EH (cell line): ENCODE measurements at places on chromosomes 16 and 17.
A peak's percentile ranks its signal among the peaks of the same experiment; 100 is the strongest.

GRCh38 chr17:4393806-4394205 is 27.3 kb upstream of the UBE2G1 start:
- DNase-seq, result no peak

DNA sequence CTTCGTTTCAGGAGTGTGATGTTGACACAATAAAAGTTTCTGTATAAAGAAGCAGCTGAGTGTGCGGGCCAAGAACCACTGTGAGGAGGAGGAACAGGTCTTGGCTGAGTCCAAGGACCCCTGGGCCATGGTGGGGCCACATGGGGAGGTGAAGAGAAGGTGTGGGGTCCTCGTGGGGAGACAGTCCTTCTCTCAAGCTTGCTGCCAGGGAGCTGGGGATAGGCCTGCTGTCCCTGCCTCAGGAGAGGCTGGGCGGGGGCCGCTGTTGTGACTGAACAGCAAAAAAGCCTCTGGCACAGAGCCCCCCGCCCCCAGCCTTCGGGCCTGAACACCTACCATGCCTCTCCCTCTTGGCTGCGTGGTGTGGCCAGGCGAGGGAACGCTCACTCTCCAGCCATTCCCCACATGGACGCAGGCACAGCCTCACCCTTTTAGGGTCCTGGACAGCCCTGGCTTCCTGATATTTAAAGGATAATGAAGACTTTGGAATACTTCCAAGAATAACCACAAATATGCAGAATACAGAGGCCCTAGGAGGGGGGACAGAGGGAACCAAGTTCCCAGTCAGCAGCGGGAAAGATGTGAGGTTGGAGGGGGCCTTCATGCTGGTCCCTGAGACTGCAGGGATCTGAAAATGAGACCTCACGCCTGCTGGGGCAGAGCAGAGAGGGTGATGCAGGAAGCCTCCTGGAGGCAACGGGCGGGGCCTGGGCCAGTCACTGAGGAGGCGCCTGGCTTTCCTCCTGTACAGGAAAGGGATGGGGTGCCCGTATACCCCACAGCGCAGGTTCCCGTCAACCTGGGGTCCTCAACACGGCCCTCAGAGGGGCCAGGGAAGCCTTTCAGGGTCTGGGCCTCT is 100.0 kb upstream of the CREBBP start:
- peak; percentile 93 for DNase-seq

- peak; percentile 74 for DNase-seq
Measured at GRCh38 chr17:15341385-15341849, at the start of gene TEKT3. Gene TEKT3 (minus strand): TSS chr17:15341597. CDS start chr17:15331585, 10,012 bp downstream.

- DNase-seq, result no peak
Measured at GRCh38 chr16:72704746-72705372, 343.1 kb downstream of the ZFHX3 start.

DNA sequence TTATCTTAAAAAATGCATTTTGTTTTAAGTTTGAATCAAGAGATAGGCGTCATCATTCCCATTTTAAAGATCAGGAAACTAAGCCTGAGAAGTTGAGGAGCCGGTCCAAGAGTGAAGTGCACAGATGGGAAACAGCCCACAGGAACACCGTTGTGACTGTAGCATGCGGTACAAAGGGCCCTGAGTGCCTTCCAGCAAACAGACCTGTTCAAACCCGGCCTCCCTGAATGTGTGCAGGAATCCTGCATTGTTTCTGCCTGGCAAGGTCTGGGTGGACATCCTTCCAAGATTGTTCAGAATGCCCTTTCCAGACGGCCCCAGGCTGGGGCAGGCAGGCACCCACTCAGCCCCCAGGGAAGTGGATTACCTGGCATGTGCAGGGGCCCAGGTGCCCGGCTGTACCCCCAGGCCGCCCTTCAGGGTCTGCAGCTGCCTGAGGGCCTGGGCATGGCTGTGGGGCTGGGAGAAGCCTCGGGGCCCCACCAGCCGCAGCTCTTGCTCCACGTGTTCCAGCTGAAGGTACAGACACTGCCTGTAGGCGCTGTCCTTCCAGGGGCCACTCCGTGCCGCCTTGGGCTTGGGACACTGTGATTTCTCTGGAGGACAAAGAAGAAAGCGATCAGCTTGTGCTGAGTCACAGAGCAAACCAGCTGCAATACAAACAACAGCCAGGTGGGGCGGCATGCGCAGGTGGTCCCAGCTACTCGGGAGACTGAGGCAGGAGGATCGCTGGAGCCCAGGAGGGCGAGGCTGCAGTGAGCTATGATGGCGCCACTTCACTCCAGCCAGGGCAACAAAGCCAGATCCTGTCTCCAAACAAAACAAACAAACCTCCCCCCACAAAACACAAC is 45.0 kb upstream of the GCSH start:
- DNase-seq, result no peak

- no peak for DNase-seq
Measured at GRCh38 chr17:60077672-60078519, 825 bp downstream of the HEATR6 start.

- no peak for DNase-seq
Measured at GRCh38 chr17:64008346-64008745, 10.2 kb downstream of the PRR29 start.

DNA sequence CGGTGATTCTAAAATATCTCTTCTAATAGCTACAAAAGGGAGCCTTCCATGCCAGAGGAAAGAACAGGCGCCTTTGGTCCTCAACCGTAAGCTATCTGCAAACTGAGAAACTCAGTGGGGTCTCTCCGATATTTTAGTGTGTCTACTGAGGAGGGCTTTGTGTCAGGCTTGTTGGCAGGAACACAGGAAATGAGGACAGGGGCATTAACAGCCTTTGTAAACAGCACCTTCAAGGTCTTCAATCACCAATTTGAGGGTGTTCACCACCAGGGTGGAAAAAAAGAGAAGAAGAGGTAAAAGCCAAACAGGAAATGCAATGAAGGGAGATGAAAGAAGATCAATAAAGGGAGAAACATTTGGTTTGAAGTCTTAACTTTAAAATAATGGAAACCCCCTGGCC is 580.1 kb upstream of the SALL1 start:
- DNase-seq, result no peak

GRCh38 chr16:61007694-61008093 is 1028.5 kb downstream of the CDH8 start:
- no peak for DNase-seq

DNA sequence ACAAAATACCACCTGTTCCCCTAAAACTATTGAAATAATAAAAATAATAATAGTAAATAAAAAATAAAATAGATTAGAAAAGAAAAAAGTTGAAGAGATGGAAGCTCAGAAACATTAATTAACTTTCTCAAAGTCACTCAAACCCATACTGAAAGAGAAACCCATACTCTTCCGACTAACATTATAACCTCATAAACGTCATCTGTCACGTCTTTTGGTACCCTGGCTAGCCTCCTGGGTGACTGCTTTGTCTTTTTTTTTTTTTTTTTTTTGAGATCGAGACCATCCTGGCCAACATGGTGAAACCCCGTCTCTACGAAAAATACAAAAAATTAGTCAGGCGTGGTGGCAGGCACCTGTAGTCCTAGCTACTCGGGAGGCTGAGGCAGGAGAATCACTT is 7.6 kb downstream of the SLFN12L start:
- DNase-seq, result no peak

- DNase-seq, result no peak
Measured at GRCh38 chr16:30359871-30360170, 4.7 kb upstream of the CD2BP2 start.

GRCh38 chr17:13631529-13631928 is 29.8 kb upstream of the HS3ST3A1 start:
- DNase-seq, result no peak

DNA sequence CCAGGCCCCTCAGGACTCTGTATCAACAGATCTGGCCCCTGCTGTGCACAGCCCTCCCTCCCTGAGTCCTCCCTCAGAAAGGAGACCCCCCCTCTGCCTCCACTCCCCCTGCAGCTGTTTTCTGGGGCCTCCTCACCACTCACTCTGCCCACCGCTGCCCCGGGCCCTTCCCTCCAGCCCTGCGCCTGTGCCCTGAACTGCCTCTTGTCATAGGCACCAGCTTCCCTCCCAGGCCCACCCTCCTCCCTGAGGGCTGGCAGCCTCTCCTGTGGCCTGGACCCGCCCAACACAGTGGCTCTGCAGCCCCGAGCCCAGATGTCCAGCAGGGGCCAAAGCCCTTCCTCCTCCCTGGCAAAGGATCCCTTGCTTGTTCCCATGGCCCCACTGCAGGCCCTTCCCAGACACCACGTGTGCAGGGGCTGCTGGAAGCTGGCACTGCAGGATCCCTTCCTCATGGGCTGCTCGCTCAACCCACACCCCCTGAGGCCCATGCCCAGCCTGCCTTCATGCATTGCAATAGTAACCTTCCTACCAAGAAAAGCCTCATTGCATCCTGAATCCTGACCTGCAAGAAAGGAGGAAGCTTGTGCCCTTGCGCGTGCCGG is 25.8 kb downstream of the GNPTG start:
- DNase-seq, result no peak

GRCh38 chr17:50108556-50108955 is 13.4 kb downstream of the PDK2 start:
- DNase-seq, result no peak

DNA sequence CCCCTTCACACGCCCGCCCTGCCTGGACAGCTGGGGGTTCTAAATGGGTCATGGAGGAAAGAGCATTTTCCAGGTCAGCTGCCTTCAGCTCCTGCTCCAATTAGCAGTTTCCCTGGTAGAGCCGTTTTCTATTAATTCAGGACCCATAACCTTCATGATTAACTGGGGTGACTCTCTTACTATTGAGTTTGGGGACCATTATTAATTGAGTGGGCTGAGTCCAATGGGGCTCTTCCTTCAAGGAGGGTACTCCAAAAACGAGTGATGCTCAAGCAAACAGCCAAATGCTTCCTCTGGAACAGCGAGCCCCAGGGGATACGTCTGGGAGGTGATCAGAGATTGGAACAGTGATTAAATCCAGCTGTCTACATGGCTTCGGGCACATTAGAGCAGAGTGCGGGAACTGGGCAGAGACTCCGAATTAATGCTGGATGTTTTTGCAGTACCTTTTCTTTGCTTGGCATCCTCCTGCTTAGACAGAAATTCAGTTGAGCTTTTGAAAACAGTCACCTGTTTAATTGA is 68.1 kb upstream of the CACNG3 start:
- DNase-seq, result no peak

GRCh38 chr17:5557485-5557884 is 26.8 kb downstream of the NLRP1 start:
- DNase-seq, result peak; percentile 83

DNA sequence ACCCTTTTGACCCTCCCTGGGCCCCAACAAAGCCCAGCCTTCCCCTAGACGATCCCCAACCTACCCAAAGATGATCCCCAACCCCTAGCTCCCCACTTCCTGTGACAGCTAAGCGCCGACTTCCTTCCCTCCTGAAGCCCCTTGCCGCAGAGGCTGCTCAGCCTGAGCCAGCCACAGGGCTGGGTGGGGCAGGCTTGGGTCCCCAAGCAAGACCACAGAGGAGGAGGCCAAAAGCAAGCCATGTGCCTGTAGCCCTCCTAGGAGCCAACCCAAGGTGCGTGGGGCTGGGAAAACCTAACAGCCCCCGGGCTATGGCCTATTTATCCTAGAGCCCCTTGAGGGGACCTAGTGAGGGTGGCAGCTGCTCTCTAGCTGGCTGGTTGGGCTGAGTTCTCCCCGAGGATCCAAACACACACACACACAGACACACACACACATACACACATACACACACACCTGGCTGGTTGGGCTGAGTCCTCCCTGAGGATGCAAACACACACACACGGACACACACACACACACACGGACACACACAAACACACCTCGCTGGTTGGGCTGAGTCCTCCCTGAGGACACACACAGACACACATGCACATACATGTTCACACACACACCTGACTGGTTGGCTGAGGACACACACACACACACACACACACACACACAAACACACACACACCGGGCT is 4.8 kb downstream of the ARRB2 start:
- DNase-seq, result no peak

DNA sequence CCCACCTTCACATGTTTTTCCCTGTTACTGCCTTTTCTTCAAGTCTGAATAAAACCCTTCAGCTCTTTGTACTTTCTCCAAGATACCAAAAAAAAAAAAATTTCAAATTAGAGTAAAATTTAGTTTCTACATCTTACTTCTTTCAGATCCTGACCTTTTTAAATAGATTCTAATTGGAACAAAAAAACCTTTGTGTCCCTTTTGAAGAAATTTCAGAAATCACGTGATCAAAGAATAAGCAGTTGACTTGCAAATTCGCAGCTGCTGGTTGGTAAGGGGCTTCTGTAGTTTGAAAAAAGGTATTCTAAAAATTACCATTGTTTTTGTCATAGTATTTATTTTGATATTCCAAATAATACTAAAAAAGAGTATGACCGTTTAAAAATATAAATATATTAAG is 71.7 kb downstream of the CDC27 start:
- no peak for DNase-seq

- no peak for DNase-seq
Measured at GRCh38 chr17:42804918-42805367, 6.3 kb downstream of the CNTD1 start.

- DNase-seq, result no peak
Measured at GRCh38 chr17:21352221-21352980, 23.8 kb upstream of the KCNJ12 start.

GRCh38 chr16:72875291-72876031 is 172.5 kb downstream of the ZFHX3 start:
- peak; percentile 37 for DNase-seq

GRCh38 chr16:78094166-78094565 is 5.3 kb upstream of the WWOX start:
- DNase-seq, result no peak

DNA sequence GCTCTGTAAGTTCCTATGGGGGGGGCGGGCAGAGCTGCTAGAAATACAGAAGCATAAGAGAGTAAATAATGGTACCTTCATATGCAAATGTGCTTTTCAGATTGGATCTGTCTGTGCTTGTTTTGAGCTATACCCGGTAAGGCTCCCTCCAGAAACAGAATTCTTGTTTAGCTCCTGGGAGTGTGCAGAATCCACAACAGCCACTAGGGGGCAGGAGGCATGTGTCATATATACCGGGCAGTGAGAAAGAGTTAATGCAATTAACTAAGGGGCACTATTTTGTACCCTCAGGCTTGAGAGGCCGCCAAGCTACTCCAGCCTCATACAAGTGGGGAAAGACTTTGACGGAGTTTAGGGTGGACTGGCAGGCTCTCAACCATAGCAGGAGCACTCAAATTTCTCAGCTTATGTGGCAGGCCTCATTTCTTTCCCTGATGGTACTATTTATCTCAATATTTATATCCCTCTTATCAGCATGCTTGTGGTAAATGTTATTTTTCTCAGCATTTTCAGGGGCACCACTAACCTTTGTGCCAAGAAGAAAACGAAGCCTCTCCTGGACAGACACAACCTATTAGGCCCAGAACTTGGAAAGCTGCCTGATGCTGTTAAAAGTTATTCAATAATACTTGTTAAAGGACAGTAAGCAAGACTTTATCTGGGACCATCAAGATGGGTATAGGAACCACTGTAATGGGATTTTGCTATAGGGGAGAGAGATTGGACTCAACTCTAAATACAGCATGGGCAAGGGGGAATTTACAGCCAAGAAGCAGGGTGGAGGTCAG is 10.7 kb upstream of the CENPV start:
- peak; percentile 73 for DNase-seq

DNA sequence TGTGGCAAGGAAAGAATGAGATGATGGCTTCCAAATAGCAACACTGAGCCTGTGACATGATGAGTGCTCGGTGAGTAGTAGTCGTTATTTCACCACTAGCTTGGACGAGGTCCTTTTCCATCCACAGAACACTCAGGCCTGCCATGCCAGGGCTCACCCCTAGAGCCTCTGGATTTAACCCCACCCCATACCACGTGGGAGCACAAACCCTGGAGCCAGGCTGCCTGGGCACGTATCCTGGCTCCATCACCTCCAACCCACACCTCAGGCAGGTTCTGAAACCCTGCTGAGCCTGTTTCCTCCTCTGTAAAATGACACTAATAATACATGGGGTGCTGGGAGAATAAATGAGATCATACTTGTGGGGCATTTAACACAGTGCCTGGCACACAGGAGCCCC is 192.4 kb downstream of the KATNIP start:
- no peak for DNase-seq
